ENCODE measurements at places on chromosomes 6 and 20.

DNA sequence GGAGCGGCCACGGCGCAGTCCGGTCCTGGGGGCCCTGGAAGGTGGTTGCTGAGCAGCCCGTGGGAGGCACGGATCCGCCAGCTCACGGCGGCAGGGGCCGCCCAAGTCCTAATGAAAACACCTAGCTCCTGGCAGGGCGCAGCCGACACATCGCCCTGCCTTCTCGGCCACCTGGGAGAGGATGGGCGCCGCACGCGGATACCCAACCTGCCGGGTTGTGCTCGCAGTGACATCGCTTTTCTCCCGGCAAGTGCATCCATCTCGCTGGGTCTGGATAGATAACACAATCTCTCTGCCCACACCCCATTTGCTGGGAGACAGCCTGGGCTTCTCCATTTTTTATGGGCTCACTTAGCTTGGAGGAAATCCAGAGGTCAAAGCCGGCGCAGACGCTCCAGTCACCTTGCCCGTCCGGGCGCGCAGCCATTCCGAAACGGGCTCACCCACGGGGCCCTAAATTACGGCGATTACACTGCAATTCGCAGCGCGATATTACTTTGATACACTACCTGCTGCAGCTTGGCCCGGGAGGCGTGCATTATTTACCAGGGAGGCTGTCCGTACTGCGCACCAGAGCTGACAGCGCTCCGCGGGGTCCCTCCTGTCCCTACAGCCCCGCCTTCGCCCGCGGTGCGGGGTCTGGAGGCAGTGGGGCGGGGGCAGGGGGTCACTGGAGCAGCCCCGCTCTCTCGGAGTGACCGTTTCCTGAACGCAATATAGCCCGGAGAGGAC, 36.2 kb upstream of the CCDC167 start:
- no peak for DNase-seq

DNA sequence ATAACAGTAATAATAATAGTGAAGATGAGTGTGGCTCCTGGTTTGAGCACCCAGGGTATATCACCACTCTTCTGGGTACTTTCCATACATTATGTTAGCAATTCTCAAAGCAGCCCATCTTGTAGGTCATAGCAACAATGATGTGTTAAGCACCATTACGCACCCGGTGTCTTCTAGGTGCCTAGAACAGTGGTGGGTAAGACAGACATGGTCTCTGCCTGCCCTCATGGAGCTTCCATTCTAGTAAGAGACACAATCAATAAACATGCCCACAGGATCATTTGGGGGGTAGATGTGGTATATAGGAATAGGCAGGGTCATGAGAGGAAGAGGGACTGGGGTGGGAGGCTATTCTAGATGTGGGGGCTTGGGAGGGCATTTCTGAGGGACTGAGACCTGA, 21.0 kb upstream of the OCSTAMP start:
- no peak for DNase-seq

- no peak for DNase-seq
These were observed 13.1 kb downstream of the KCNS1 start for GRCh38 chr20:45087814-45088213.

DNA sequence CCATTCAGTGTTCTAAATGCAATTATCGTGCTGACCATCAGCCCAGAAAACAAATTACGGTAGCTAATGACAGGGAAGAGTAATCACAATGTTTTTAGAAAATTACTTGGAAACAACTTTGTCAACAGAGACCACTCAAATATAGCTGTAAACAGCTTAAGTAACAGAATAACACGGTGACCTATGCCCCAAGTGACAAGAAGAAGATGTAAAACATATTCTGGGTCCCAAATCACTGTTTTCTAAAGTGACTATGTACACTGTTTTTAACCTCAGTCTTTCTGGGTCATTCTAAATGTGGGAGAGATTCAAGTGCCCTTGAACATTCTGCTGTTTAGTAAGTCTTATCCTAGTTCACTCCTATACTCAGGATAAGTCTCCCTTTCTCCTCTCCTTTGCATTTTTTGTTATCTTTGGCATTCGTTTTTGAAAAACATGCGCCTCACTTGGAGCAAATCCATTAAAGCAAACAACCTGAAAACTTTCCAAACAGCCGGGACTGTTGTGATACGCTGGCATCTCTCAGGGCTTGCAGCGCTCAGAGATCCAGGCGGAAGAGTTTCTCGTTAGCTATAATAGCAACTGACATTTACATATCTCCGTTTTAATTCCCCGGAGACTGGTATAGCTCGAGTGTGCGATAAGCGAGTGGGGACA, 114.5 kb upstream of the SOX4 start:
- DNase-seq: no peak

- no peak for DNase-seq
These were observed 648 bp upstream of the RBBP8NL start for GRCh38 chr20:62428002-62428372.

DNA sequence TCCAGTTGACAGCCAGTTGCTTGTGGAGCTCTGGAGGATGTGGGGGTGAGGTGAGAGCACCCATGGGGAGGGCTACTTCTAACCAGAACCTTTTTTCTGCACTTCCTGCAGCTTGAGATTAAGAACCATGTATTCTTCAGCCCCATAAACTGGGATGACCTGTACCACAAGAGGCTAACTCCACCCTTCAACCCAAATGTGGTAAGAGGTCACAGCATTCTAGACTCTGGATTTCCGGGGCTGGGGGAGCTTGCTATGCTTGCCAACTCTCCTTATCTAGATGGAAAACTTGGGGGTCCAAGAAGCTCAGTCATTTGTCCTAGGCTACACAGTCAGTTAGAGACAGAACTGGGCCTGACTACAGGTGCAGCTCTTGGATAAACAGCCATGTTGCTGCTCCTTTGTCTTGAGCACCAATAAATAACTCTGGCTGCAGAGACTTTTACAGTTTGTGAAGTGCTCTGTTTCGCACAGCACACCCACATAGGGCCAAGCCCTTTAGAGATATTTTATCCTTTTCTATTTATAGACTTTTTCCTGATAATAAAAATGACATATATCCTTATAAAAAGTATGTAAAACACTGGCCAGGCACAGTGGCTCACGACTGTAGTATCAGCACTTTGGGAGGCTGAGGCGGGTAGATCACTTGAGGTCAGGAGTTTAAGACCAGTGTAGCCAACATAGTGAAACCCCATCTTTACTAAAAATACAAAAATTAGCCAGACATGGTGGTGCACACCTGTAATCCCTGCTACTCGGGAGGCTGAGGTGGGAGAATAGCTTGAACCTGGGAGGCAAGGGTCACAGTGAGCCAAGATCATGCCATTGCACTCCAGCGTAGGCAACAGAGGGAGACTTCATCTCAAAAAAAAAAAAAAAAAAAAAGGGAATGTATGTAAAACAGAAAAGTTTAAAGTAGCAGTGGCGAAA, 10.6 kb upstream of the IFT52 start:
- DNase-seq: no peak

DNA sequence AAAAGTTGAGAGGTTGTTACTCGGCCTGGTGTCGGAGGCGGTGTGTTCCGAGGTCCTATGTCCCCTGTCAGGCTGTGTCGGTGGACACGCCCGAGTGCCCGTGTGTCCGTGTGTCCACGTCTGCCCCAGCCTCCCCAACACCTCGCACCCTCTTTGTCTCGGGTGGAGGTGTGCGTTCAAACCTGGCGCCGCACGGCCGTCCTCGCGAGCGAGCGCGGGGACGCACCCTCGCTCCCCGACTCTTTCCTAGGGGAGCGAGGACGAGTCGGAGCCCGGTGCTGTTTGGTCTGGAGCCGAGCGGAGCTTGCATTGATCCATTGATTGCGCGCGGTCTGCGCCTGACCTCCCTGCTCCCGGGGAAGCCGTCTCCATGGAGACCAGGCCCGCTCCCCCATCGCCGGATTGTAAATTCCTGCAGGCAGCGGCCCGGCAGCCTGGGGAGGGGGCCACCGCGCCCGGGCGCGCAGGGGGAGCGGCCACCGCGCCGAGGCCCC, 411 bp upstream of the SCUBE3 start:
- no peak for DNase-seq

DNA sequence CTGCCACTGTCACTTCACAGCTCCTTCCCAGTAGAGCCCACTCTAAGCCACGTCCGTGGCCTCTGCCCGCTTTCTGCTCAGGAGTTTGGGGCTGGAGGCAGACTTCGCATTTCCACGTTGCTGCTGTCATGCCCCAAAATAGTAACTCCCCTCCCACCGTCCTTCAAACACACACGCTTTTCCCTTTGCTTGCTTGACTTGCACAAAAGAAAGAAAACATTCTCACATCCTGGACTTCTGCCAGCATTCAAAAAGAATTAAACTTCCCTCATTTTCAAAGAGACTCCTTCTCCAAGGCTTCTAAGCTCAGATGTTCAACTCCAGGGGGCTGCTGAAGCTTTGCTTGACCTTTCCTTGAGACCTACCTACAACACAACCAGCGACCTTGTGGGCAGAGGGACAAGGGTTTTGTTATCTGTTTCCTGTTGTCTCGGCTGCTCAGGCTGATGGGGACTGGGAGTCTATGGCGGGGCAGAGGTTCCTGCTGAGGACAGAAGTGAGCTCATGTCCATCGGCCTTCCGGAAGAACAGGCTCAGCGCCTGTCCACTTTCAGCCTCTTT, 263.8 kb upstream of the FOXQ1 start:
- DNase-seq: no peak

- no peak for DNase-seq
These were observed 111.8 kb downstream of the PSMB1 start for GRCh38 chr6:170441316-170441715.

DNA sequence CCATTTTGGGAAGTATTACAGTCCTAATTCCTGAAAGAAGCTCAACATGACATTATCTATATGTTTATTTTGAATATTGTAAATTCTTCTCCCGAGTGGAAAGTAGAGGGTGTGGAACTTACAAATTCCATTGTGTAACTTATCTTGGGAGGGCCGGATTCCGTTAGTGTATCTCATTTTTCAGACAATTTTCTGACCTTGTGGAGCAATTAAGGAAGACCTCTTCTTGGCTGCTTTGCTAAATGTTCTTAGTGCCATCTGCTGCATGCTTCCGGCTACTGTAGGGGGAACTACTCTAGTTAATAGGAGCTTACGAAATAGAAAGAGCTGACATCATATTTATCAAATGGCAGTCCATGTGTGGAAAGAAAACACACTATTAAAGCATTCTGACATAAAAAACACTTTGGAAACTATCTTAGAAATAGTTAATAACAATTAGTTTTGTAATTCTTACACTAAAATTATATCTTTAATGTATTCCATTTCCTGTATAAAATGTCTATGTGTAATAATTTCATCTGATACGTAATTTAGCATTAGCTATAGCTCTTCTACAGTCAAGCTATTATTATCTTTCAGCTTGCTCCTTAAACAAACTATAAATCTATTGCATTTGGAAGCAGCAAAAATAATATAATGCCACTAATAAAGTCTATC, 41.5 kb upstream of the KCNQ5 start:
- no peak for DNase-seq

GRCh38 chr6:75244063-75244584, 523 bp upstream of the COX7A2 start:
- peak; percentile 19 for DNase-seq

GRCh38 chr6:148379966-148380713, 37.5 kb downstream of the SASH1 start:
- DNase-seq: no peak

DNA sequence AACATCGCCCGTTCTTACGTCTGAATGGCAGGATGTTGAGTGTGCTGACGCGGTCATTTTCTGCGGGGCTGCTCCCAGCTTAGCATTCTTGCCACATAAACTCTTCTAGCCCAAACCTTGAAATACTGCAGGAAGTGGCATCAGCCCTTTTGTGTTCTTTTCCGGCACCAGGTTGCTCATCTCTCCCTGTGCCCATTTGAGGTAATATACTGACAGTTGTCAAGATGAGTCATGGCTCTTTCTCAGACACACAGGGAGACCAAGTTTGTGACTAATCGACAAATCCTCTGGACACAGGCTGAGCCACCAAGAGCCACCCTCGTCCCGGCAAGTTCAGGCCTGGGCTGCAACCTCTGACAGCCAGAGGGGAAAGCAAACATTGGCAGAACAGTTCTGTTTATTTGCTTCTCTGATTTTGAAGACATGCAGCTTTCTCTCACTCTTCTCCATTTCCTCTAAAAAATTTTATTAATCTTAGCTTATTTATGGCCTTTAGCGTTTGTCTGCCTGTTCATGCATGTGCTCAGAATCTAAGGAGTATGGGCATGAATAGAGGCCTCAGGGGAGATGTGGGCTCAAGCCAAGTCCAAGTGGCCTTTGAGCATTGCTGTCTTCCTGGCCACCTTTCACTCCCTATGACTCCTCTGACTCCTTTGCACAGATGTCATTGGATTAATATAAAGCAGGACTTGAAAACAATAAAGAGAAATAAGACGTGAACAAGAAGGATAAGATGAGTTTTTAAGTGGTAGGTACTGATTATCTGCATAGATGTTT, 328.2 kb upstream of the JAG1 start:
- DNase-seq: peak; percentile 23

DNA sequence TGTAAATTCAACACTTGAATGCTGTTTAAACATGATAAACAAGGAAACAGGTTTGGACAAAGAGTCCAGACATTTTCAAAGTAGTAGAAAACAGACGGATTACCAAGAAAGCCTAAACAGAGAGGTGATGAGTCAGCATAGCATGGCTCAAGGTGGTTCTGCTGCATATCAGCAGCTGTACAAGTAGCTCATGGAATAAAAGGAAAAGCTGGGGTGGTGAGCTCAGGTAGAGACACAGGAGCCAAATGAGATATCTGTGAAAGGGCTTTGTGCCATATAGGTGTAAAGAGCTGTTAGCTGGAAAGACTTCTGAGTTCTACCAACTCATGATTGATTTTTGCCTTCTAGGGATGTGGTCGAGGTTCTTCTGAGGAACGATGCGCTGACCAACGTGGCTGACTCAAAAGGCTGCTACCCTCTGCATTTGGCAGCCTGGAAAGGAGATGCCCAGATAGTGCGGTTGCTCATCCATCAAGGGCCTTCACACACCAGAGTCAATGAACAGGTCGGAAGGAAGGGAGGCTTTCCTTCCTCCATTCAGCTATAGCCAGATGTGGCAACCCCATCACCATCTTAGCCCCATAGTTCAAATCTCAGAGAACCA, 80.7 kb downstream of the ANKS1A start:
- DNase-seq: no peak

DNA sequence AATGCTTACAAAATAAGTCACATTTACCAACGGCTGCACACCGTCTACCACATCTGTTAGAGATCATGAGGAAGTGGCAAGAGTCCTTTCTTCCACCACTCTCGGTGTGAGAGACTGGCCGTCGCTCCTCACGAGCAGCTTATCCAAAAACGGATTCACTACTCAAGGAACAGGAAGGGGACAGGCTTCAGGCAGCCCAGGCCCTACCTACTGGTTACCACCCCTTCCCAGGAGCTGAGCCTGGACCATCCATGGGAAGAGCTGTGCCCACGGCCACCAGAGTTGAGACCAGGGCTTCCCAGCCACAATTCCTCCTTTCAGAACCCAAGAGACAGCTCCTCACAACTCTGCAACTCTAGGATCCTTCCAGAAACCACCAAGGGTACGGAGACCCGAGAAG, 37.0 kb downstream of the FOXF2 start:
- no peak for DNase-seq

GRCh38 chr6:169388395-169389166, 134.9 kb upstream of the THBS2 start:
- DNase-seq: no peak

Measured in T47D (cell line).